ENCODE measurements at places on chromosomes 16 and 17.

DNA sequence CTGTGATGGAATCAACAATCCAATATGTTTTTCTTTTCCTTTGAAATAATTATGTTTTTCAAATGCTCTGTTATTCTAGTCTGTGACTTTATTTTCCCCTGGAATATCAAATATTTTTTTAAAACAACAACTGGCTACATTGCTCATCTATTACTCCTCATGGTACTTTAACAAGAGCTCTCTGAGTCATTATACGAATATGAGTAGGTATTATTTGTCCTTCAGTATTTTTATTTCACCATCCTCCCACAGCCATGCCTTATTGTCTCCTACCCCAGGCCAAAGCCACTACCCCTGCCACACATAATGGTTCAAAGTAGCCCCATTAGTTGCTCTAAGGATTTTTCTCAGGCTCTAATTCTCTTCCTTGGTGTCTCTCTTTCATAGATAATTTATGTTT is 1572.3 kb downstream of the CDH8 start:
- DNase-seq, result no peak

DNA sequence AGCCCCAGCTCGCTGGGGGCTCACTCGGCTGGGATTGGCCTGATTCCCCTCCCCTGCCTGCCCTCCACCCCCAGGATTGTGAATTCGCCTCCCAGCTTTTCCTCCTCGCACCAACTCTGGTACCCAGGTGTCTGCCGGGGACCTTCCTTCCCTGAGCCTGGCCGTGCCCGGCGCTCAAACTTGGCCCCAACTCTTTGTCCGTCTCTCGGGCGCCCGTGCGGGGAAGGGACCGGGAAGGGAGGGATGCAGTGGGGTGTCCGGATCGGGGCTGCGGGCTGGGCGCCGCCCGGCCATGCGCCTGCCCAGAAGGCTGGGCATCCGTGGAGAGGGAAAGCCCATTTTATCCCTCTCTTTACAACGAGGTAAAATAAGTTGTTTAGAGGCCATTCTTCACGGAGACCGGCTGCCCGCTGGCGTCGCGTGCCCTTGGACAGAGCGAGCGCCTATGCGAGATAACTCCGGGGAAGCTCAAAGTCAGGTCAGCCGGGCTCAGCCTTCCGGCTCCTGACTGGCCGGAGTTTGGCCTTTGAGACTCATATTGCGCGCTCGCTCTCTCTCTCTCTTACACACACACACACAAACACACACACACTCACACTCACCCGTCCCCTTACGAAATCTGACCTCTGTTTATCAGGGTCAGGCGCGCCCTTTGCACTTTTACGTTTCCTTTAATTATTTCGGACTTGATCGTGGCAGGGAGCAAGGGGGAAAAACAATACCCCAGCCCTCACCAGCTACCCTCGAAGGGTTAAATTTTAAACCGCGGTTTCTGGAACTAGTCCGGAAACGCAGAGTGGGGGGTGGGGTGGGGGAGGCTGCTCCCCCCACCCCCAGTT is 774 bp upstream of the MAF start:
- no peak for DNase-seq

GRCh38 chr17:1299552-1300370 is 20.3 kb downstream of the TRARG1 start:
- no peak for DNase-seq

DNA sequence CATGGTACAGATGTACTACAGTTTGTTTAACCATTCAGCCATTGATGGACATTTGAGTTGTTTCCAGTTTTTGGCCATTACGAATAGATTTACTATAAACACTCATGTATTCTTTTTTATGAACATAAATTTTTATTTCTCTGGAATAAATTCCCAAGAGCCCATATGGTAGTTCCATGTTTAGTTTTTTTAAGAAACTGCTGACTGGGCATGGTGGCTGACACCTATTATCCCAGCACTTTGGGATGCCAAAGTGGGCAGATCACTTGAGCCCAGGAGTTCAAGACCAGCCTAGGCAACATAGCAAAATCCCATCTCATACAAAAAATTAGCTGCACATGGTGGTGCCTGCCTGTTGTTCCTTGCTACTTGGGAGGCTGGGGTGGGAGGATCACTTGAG is 30.3 kb downstream of the PRAC1 start:
- DNase-seq, result no peak

- peak; percentile 38 for DNase-seq
These were observed 11.6 kb downstream of the FBXL19 start for GRCh38 chr16:30934827-30935557.
